Activated naive CD4-positive, alpha-beta T cell treated with Interleukin-2 at 50 U/mL for 16 hours (primary cell): ENCODE measurements at places on chromosomes 2 and 18.
A peak's percentile ranks its signal among the peaks of the same experiment; 100 is the strongest.

- peak; percentile 7 for DNase-seq
Observed at GRCh38 chr2:46915281-46915810, at the start of gene MCFD2. Gene MCFD2 (minus strand): TSS chr2:46915806. CDS start chr2:46909171, 6,635 bp downstream.

- DNase-seq: no peak
Observed at GRCh38 chr2:95059656-95060370, 34.3 kb downstream of the MAL start.

- DNase-seq: no peak
Observed at GRCh38 chr18:60347526-60348045, 25.0 kb downstream of the MC4R start.

- DNase-seq: no peak
Observed at GRCh38 chr2:230899287-230899686, 25.8 kb downstream of the GPR55 start.

GRCh38 chr2:43223521-43224001 is 2.8 kb downstream of the ZFP36L2 start:
- no peak for DNase-seq

GRCh38 chr2:223997938-223998337 is 40.7 kb downstream of the MRPL44 start:
- no peak for DNase-seq

GRCh38 chr2:16666449-16666801 is 791 bp upstream of the CYRIA start:
- DNase-seq: no peak

GRCh38 chr2:118986738-118987137 is 44.7 kb downstream of the MARCO start:
- DNase-seq: no peak

- DNase-seq: no peak
Observed at GRCh38 chr2:23692851-23693605, 233.9 kb downstream of the ATAD2B start.

DNA sequence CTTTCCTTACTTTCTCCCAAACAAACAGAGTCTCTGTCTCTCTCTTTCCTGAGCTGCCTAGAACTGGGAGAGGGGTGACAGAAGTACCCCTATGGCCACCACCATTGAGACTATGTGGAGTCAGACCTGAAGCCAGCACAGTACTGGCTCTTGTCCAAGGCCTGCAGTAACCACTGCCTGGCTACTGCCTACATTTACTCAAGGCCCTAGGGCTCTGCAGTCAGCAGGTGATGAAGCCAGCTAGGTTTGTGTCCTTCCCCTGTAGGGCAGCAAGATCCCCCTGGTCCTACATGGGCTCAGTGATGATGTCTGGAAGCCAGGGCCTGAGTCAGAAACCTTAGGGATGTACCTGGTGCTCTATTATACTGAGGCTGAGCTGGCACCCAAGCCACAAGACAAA is 12.2 kb downstream of the MYO3B start:
- no peak for DNase-seq
